Activated T-cell treated with anti-CD3 and anti-CD28 coated beads for 48 hours (primary cell): ENCODE measurements at places on chromosomes 11 and 22.
A peak's percentile ranks its signal among the peaks of the same experiment; 100 is the strongest.

DNA sequence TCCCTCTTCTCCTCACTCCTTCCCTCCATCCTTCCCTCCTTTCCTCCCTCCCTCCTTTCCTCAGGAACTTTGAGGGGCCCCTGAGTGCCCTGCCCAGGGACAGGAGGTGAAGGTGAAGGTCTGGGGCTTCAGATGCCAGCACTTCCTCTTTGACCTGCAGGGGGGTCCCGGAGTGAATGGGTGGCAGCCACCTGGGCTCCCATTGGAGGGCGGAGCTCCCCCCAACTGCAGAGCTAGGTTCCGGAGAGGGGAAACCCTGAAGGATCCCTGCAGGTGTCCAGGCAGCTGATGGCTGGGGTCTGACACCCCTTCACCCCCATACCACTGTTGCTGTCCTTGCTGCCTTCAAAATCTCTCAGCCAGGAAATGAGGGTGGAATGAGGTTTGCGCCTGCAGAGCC lies 1131.3 kb downstream of the BRD1 start:
- DNase-seq: no peak

DNA sequence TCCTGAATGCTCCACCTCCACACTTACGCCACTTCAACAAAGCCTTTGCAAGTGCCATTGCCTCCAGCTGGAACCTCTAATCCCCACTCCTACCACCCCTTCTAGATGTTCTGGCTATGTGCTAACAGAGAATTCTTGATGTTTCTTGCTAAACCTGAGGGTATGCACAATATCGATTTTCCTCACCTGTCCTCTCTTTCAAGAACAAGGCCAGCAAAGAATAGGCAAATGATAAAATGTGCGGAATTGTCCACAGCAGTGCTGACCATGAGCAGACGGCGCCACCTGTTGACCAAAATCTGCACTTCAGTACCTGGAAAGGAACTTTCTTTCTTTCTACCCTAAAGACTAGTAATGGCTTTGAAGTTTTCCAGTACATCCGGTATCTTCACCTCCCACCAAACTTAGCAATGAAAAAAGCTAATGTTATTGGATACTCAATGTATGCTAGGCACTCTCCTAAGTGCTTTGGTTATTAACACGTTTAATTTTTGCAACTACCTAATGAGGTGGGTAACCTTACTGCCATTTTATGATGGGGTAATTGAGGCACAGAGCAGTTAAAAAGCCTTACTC lies 3.4 kb downstream of the TIMM10 start:
- DNase-seq: peak; percentile 52

DNA sequence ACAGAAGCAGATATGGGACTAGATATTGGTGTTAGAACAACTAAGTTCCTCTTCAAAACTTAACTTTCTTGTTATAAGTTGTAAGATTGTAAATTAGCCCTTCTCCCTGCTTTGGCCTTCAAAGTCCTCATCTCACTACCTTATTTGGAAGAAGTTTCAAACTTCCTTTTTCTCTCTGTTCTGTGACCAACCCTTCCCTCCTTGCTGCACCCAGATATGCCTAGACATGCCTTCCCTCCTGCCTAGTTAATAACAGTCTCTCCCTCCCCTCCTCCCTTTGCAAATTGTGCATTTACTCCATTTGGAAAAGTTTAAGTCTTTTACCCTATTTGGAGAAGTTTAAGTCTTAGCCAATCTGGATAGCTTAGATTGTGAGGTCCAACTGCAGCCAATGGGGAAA lies 4.9 kb downstream of the OR52K2 start:
- no peak for DNase-seq

DNA sequence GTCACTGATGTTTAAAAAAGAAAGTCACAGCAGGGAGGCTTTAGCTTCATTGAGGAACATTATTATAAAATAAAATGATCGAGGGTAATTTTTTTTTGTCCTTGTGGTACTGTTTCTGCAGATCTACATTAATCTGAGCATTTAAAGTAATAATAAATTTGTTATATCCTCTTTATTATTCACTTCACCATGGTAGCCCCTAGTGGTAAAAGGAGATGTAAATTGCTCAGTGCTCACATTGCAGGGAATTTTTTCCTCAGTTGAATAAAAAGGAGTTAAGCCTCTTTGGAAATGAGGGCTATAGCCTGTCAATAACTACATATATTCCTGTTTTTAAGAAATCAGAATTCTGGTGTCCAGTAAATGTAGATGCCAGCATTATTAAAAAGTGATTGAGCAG lies 99.7 kb upstream of the VPREB1 start:
- no peak for DNase-seq

DNA sequence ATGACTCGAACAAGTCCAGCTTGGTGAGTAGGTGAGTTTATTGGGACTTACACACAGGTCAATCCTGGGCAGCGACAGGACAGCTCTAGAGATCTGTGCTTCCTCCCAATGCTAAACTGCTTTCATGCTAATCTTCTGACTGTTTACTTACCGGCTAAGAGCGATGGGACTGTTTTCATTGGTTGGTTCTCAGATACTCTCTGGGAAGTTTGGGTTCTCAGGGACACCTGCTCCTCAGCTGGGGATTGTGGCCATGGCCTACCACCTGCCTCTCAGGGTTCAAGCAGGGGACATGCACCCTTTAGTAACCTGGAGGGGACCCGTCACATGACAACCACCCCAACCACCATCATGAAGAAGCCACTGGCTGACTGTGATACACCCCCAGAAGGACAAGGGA lies 13.1 kb downstream of the APOL2 start:
- no peak for DNase-seq

DNA sequence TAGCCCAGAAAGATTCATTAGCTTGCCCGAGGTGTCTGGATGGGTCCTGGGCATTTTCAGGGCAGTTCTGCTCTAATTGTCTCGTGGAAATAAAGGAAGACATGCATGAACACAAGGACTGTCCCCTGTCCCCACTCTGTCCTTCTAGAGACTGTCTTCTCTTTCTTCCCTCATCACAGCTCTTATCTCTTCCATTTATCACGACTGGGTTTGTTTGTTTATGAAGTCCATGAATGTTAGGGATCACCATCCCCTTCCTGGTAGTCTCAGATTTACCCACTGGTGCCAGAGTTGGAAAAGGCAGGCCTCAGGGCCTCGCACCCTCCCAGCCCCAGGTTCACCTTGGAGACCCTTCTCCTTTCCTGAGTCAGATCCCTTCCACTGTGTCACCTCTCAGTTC lies 134.8 kb downstream of the PARVA start:
- DNase-seq: no peak

DNA sequence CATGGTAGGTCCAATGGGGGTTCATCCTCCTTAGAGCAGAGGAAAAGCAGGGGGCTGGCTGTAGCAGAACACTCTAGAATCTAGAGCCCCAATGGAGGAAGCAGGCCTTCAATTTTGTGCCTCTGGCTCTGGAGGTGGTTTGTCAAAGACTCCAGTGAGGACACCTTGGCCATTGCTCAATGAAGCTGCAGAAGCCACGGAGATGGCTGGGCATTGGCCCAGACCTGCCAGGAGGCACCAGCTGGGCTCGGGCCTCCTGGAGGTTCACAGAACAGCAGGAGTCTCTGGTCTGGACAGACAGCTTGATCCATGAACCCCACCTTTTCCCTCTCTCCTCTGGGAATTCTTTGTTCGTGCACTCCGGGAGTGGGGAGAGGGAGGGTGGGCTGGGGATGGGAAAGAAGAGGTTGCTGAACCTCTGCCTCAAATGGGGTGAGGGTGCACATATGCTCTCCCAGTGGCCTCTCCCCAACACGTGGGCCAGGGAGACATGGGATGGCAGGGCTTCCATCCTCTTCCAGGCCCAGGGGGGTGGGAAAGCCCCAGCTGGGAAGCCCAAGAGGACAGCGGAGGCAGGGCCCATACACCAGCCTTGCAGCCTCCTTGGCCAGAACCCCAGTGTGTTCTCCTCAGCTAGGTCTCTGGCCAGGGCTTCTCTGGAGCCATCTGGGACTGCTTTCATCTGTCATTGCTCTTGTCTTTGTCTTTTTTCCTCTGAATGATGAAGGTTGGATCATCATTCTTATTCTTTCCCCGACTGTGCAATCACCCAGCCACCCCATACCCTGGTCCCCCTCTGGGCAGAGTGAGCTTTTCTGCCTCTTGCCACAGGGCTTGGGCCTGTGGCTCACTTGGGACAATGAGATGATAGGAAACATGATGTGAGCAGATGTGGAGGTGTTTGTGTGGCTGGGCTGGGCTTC lies 1019.4 kb downstream of the BRD1 start:
- DNase-seq: no peak

DNA sequence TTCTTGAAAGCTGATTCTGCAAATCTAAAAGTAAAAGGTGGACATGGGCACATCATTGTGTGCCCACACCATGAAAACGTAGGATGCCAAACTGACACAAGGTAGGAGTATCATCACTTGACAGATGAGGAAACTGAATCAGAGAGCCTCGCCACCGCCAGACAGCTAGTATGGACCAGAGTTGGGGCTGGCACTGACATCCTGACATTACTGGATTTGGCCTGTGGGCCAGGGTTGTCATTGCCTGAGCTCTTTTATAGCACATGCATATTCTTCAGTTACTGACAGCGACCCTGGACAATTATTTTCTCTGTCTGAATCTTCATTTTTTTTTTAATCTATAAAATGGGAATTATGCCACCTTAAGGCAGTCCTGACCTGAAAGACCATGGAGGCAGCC lies 16.5 kb downstream of the USP35 start:
- no peak for DNase-seq

DNA sequence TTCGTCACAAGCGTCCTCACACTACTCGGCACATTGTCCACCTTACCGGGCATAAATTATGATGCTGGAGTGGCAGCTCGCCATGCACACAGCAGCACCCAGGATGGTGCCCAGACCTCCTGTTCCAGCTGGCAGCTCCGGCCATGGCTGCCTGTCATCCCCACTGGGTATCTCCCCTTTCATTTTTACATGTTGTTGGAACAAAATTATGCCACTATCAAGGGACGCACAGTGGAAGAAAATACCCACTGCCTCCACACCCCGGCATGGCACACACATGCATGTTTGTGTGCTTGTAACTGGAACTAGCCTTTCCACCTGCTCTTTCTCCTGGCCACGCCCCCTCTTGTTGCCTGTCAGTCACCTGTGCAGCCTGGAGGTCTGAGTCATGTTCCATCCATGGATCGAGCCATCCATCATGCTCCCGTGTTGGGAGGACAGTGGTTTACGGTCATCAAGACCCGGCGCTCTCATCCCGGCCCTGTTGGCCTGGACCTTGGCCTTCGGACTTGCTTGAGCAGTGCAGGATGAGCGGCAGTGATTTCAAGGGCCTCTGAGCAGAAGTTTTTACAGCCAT lies 1069.6 kb downstream of the BRD1 start:
- DNase-seq: no peak

- DNase-seq: no peak
Measured at GRCh38 chr11:94140154-94140655, 11.6 kb downstream of the PANX1 start.

DNA sequence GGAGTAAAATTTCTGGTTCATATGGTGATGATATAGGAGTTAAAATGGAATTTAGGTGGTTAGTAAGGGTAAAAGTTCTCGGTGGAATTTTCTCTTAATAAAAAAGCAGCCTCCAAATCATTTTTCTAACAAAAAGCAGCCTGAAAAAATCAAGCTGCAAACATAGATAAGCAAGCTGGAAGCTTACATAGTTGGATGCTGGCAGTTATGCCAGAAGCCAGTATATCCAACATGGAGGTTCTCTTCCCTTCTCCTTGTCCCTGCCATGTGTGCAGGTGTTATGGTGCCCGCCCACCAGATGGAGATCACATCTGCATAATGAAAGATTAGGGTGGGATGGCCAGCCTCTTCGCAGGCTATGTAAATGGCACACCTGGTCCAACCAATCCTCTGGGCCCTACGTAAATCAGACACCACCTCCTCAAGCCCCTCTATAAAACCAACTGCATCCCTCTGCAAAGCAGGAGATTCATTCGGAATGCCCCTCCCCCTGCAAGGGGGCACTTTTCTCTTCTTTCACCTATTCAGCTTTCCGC lies 22.4 kb downstream of the PIWIL3 start:
- DNase-seq: no peak

- DNase-seq: no peak
Measured at GRCh38 chr11:133339495-133340140, 192.7 kb downstream of the OPCML start.

DNA sequence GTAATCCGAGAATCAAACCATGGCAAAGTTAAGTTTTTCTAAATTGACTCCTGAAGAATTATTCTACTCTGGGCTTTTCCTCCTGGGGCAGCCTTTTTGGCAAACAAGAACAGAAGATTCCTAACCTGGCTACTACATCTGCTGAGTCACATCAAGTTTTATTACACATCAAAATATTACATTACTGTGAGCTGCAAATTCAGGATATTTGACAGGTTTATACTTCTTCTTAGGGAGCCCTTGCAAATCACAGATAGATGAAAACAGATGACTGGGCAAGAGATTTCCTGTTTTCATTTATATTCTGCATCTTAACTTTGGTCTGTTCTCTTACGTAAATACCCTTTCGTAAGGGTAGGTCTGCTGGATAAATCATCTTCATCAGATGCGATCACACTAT lies 23.6 kb downstream of the XRRA1 start:
- DNase-seq: no peak

DNA sequence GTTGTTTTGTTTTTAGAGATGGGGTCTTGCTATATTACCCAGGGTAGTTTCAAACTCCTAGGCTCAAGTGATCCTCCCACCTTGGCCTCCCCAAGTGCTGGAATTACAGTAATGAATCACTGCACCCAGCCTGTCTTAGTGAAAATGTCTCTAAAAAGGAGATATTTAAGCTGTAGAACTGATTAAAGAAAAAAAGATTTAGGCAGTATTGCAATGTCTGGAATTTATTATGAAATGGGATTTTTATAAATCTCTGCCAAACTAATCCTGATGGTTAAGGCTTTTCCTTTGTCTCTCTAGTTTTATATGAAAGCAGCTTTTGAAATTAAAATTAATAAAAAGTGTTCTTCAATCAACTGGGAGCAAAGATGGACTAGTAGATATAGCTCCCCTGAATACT lies 2.1 kb downstream of the PLAAT3 start:
- no peak for DNase-seq

DNA sequence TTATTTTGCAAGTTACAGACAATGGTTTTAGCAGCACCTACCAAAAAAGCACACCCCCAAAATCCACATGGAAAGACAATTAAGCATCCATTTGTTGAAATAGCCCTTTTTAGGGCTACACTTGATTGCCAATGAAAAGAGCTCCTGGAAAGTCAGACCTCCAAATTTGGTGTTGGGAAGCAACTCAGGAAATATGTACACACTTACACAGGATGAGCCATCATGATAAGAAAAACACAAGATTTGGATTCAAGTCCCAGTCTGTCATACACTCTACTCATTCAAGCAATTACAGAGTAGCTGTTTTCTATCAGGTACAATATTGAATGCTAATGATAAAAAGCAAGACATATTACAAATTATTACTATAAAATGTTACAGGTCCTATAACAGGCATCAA lies 31.5 kb downstream of the FAM168A start:
- DNase-seq: no peak

GRCh38 chr22:35380013-35380412 lies 883 bp upstream of the HMOX1 start:
- no peak for DNase-seq
